ENCODE measurements at places on chromosomes 12 and 14. TPM values are rescaled to one million over a fixed set of nuclear protein-coding genes. Genes with fewer than 3 reads are reported as not detected.

GRCh38 chr12:107399046-107399445, 286.6 kb upstream of the PWP1 start:
- DNase-seq, result no peak

DAO gene
- not detected for total RNA-seq

KCNA5 gene
- 3.1 TPM for total RNA-seq

DNA sequence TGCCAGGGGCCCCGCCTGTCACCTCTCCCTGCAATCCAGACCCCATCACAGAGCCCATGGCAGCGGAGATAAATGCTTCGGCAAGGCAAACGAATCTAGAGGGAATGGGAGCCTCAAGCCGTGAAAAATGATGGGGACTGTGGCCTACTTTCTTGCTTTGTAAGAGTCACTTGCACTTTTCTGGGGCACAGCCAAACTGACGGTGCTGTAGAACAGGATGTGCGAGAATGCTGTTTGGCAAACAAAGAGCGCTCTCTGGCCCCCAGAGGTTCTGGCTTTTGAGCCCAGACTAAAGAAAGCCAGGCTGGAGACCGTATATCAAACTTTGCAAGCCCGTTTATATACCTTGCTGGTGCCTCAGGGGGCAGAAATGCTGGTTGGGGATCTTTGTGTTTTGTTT, 108.7 kb downstream of the CACNA1C start:
- DNase-seq, result peak; percentile 87

- DNase-seq, result no peak
Measured at GRCh38 chr12:132566516-132567131, 43.8 kb downstream of the LRCOL1 start.

- DNase-seq, result no peak
Measured at GRCh38 chr12:109199324-109199723, 82.9 kb downstream of the ACACB start.
